ENCODE measurements at places on chromosomes 6 and 20. TPM values are rescaled to one million over a fixed set of nuclear protein-coding genes. Genes with fewer than 3 reads are reported as not detected.

The HDGFL1 gene
- polyA plus RNA-seq = not detected

The MCHR2 gene
- not detected for polyA plus RNA-seq

The MLN gene
- polyA plus RNA-seq = not detected

The RNF114 gene
- polyA plus RNA-seq = 158 TPM

The MOXD1 gene
- polyA plus RNA-seq = 3.5 TPM

The GPR63 gene
- 5.5 TPM for polyA plus RNA-seq

The ZNF165 gene
- 1.2 TPM for polyA plus RNA-seq

The ACTL10 gene
- polyA plus RNA-seq = 0.20 TPM

The TAGAP gene
- polyA plus RNA-seq = not detected

The ASIP gene
- polyA plus RNA-seq = not detected

The OR2J3 gene
- 0.03 TPM for polyA plus RNA-seq
